ENCODE measurements at places on chromosomes 16 and 17.

DNA sequence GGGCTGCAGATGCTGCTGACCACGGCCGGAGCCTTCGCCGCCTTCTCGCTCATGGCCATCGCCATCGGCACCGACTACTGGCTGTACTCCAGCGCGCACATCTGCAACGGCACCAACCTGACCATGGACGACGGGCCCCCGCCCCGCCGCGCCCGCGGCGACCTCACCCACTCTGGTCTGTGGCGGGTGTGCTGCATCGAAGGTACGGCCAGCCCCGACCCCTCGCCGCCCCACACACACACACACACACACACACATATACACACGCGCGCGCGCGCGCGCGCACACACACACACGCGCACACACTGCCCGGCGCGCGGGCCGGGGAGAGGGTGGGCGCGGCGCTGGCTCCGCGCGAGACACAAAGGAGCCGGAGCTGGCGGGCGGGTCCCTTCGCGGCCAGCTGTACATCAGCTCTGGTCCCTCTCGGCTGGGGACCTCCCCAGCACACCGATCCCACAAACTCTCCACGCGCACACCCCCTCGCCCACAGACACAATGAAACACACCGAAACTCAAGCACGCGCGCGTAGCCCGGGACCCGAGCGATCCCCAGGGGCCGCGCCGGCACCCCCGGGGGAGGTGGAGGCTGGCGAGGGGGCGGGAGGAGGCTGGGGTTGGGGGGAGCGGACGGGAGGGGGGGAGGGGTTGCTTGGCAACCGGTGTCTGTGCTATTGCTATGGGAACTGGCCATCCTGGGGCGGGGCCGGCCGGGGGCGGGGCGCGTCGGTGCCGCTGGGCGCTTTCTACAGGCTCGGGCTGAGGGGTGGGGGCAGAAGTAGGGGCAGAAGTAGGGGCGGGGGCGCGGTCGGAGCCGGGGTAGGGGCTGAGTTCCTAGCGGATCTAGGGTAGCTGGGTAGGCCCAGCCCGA, 658 bp downstream of the CACNG4 start:
- DNase-seq, result no peak

DNA sequence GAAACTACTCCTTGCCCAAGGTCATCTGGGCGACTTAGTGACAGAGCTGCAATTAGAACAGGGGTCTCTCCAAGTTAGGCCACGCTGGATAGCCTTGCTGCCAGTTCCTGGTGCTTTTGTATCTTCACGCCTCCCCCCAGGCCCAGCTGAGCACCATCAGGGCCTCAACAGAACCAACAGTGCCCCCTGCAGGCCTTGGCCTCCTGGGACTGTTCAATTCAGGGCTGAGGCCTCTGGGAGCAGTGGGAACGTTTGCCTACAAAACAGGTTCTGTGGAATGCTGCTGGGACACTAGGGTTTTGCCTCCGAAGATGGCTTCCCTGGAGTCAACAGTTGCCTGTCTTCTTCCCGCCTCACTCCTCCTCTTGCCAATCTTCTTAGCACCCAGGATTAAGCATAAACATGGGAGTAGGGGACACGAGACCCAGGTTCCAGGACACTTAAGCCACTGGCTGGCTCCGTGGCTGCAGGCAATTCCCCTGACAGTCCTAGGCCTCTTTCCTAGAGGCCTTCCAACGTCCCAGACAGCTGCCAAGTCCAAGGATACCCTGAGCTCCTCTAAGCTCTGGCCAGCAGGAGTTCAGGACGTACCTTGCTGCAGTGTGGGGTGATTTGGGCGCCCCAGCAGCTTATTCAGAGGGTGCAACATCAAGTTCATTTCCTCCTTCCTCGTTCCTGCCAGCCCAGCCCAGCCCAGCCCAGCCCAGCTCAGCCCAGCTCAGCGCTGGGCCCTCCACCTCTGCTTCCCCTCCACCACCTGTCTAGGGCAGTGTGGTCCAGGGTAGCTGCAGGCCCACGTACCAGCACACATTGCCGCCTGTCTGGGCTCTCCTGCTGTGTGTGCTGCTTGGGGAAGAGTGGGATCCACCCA, 246.6 kb upstream of the RPL38 start:
- DNase-seq, result no peak

DNA sequence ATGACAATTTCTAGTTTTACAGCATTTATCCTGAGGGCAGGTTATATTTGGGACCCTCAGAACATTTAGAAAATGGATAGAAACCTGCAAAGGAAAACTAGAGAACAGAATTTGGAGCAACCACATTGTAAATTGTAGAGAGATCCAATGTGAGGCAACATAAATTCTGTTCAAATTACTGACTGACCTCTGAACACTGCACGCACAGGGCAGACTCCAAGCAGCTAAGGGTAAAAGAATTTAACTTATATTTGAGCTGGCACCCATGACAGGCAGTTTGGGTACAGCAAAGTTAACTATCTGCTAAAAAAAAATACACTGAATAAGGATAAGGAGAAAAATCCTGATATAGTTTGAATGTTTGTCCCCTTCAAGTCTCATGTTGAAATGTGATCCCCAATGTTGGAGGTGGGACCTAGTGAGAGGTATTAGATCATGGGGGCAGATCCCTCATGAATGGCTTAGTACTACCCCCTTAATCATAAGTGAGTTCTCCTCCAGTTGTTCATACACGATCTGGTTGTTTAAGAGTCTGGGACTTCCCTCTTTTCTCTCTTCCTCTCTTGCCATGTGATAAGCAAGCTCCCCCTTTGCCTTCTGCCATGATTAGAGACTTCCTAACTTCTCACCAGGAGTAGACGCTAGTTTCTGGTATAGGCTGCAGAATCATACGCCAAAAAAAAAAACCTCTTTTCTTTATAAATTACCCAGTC, 75.7 kb downstream of the FBXL20 start:
- DNase-seq, result no peak

GRCh38 chr17:15651583-15652110, 32.1 kb upstream of the FBXW10B start:
- peak; percentile 22 for DNase-seq

DNA sequence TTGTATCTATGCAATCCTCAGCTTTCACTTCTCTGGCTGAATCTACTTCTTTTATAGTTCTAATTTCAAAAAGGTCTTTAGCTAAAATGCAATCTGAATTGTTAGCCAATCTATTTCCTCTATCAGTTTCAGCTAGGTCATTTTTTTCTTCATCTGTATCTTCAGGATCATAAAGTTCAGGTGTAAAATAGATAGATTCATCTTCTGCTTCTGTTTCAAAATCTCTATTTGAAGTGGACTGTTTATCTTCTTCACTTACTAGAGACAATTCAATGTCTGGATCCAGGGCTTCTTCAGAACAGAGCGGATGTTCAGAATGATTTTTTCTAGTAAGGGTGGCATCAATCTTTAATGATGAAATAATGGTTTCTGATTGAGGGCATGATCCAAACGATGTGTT, 92.4 kb upstream of the NACA2 start:
- no peak for DNase-seq

All from NCI-H187 treated with DMSO at 0.1 percent for 48 hours (cell line).